ENCODE measurements at places on chromosomes 13 and 19.

- no peak for DNase-seq
Measured at GRCh38 chr13:101053301-101054093, 362.8 kb downstream of the NALCN start.

DNA sequence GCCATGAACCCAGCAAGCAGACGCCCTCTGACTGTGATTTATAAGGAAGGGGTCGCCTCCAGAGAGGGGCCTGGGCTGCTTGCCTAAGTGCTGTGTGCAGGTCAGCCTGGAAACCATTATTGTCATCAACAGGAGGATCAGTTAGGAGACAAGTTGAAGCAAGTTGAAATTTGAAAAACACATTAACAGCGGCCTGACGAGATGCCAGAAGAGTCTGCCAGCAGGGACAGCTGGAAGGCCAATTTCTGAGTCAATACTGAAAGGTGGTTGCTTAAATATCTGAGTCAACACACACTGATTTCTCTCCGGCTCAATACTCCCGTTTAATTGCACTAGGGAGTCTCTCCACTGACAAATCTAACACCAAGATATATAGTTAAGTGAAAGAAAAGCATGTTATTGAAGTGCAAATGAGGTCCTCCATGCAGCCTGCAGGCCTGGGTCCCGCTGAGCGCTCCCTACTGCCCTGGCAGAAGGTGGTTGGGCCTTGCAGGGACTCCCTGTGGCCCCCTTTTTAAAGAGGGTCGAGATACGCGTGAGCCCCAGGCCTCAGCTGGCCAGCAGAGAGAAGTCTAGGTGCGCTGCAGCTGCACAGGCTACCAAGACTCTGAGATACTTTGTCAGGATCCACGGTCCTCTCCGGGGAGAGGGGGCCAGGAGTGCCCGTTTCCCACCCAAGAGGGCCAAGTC, 91.1 kb downstream of the RNASEH2B start:
- DNase-seq = peak; percentile 80

DNA sequence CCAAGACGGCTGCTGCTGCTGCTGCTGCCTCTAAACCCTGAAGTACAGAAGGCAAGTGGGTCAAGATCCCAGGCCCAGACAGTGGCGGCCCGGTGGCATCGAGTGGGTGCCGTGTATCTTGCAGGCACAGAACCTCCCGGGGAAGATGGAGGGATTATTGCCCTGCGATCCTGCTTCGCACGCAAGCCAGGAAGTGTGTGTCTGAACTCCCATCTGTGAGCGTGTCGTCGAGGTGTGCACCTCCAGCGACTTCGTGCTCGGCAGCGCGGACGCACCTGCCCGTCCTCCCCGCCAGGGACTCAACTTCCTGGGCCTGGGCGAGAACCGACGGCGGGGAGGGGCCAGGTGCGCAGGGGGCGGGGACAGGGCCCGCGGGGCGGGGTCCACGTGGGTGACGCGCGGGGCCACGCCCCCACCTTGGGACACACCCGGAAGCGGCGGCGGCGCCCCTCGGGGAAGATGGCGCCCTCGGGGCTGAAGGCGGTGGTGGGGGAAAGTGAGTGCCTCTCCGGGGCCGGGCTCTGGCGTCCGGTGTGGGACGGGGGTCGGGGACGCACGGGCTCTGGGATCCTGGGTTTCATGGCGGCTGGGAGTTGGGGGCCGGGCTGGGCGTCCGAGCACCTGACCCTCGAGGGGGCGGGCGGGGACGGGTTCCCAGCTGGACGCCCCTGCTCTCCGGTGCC, at the start of gene STXBP2:
TSS of gene STXBP2 (plus strand) at position 420 of the 683 bp plus-strand sequence. CDS start at position 460, 40 bp downstream.
- no peak for DNase-seq

DNA sequence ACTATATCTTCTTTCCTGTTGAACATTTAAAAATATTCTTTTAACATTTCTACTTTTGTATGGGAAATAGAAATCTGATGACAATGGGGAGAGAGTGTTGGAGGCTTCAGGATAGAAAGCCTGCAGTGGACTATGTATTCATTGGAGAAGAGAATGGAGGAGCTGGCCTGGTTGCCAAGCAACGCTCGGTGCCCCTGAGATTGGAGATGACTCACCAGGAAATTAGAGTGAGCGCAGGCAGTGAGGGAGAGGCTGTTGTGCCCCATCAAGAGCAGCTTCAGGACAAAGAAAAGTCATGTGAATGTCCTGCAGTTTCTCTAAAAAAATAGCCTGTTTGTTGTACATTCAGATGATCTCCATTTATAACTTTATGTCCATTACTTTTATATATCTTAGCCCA, 48.7 kb upstream of the ZNF835 start:
- no peak for DNase-seq

DNA sequence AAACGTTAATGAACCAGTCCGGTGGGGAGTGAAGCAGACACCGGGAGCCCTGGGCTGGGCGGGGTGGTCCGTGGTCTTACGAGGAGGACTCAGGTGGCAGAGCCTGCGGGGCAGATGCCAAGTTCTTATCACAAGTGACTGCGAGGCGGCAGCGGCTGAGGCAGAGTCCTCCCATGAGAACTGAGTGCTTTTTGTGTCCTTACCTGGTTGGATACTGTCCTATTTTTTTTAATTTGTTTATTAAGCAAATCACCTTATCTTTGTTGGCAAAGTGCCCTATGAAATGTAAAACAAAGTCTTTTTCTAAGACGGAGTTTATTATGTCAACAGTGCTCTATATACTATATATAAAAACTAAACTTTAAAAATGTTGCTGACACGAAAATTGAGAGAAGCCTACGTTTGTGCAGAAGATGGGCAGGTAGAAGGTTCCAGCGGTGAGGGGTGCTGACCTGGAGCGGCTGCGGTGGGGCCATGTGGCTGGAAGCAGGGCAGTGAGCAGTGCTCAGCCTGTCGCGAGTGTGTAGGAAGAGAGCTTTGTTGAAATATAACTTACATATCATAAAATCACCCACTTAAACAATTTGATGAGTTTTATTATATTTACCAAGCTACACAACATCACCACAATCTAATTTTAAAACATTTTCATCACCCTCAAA, 82.2 kb downstream of the ATP11A start:
- no peak for DNase-seq

DNA sequence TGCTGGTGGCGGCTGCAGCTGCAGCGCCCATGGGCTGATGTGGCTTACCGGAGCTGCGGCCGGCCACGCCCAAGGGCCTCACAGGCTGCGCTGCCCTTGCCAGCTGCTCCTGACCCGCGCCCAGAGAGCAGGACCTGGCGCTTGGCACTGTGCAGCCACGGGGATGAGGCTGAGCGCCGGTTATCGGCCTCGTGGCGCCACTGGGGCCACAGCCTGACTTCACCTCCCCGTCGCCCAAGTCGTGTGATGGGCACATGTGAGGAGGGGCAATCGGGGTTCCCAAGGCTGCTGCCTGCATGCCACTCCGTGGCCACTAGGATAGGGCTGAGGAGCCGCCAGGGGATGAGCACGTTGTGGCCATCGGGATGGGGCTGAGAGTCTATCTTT, 77.2 kb upstream of the PABPC3 start:
- no peak for DNase-seq

DNA sequence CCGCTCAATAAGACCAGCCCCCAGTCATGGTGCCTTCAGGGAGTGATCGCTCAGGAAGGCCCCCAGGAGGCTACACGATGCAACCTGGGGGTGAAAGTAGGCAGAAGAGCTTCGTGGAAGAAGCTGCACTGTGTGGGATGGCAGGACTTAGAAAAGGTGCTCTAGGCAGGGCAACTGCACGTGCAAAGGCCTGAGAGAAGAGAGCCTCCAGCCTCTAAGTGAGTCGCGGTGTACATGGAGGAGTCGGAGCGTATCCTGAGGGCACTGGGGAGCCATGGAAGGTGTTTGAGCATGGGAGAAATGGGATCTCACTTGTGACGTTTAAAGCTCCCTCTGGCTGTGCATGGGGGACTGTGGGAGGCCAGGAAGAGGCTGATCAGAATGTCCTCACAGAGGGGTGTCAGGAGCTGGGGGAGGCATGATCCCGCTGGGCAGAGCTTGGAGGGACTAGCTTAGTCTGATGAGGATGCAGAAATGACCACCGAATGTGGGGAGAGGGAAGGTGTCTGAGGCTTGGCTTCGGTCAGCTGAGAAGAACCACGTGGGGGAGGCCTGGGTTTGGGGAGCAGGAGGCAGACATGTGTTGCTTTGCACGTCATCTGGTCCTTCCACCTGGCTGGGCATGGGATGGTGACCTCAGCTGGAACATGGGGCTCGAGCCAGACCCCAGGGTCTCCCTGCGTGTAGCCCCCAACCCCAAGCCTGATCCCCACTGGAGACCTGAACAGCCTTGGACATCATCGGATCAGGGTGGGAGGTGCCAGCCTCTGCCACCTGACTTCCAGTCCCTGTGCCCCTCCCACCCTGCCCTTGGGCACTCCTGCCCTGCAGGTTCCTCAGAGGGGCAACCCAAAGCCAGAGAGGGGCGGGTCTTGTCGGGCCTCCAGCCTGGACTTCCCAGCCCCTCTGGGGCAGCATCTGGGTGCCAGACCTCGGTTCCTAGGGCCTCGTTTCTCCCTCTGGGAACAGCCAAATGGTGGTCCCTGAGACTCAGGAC, 1.1 kb downstream of the APC2 start:
- no peak for DNase-seq

GRCh38 chr19:11693505-11694499, 44.9 kb downstream of the ZNF823 start:
- peak; percentile 45 for DNase-seq

DNA sequence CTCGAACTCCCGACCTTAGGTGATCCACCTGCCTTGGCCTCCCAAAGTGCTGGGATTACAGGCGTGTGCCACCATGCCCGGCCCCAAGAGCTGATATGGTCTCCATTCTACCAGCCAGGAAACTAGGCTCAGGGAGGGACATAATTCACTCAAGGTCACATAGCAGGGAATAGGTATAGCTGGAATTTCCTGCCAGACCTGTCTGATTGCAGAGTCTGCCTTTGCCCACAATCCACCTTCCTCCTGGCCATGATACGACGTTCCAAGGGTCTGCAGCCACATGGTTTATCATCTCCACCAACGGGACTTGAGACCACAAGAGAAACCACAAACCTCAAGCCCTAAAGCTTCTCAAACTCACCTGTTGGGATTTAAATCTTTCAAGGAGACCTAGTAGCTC, 32.0 kb downstream of the ZNRF4 start:
- no peak for DNase-seq

DNA sequence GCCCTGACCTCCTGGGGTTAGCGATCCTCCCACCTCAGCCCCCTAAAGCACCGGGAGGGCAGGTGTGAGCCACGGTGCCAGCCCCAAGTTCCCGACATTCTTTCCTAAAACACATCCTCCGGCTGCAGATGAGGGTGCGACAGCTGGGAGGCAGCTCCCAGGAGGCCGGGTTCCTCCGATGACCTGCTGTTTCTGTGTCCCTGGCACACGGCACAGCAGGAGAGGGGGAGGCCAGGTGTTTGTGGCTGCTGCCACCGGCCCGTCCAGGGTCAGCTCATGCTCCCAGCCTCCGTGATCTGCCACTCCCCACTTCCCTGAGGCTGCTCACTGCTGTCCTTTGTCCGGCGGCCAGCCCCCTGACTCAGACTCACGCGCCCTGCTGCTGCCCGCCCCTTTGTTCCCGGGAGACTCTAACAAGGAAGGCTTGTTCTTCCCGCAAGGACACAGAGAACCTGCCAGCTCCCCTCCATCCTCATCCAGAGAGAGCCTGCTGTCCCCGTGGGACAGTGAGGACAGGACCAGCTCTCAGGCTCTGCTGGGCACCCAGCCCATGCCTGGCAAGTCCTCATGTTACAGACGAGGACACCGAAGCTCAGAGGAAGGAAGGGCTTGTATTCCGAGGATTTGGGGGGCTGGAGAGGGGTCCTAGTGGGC, 10.6 kb upstream of the MADCAM1 start:
- no peak for DNase-seq

DNA sequence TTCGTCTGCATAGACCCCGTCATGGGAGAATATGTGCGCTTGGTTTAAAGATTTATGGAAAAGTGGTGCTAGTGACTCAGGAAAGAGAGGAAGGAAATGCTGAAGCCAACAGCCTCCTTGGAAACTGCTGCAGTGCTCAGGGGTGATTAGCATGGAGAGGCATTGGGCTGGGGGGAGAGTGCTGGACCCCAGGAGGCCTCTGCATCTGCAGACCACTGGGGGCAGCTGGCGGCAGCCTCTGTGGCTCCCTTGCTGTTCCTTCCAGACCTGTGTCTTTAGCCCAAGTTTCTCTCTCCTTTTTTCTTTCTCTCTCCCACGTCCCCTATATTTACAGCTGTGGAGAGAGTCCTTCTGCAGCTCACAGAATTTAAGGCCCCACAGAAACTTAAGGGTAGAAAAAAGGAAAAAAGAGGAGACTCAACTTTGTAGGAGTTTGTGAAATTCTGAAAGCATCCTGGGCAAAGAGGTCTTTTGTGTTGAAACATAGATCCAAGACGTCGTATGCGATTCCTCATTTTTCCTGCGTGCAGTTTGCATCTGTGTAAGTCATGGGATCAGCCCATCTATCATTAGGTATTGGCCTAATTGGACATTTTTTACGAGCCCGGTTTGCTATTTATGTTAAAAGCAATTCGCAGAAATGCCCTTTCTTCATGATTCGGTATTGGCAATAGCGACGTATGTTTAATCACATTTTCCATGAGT, 116.2 kb upstream of the ZNF536 start:
- no peak for DNase-seq

DNA sequence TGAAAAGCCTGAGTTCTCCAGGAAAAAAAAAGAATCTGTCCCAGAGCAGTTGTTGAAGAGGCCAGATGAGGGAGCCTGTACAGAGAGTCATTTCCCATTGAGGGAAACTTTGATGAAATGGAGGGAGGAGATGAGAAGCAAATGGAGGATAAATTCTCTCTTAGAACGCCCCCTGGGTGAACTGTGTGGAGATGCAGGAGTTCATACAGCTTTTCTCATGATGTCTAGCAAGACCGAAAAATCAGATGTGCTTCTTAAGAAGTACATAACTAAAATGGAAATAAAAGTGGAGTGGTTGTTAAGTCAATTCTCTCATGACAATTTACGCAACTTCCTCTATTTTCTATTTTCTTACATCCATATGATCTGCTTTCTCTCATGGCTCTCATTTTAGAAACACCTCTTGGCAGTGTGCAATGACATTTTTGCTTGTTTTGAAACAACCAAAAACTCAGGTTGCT, 1263.1 kb downstream of the PCDH9 start:
- DNase-seq = peak; percentile 36

DNA sequence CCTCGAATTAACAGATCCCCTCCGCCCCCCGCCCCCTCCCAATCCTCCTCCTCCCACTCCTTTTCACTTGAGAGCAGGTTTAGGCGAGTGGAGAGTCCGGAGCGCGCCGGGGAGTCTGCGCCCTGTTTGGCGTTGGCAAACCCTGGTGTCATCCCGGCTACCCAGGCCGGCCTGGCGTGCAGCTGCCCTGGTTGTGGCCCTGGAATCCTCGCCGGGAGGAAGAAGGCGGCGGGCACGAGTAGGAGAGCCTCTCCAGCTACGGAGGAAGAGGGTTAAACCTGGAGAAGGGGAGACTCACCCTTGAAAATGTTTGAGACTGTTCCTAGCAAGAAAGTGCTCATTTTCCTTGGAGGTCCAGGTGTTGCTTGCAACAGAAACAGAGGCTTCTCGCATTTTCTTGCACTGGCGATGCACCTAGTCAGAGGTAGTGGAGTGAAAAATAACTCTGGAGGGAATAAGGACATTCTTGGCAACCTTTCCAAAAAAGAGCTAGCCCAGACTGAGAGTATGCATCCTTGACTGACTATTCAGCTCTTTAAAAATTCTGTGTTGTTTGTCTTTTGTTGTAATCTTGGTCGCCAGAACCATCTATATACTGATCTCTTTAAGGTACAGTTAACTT, 1.3 kb upstream of the SOX21 start:
- no peak for DNase-seq

- peak; percentile 41 for DNase-seq
Measured at GRCh38 chr13:46831588-46832194, 34.7 kb upstream of the ESD start.

Measured in fibroblast of lung (primary cell).